Astrocyte of the spinal cord (primary cell): ENCODE measurements at places on chromosomes 7 and 10.

DNA sequence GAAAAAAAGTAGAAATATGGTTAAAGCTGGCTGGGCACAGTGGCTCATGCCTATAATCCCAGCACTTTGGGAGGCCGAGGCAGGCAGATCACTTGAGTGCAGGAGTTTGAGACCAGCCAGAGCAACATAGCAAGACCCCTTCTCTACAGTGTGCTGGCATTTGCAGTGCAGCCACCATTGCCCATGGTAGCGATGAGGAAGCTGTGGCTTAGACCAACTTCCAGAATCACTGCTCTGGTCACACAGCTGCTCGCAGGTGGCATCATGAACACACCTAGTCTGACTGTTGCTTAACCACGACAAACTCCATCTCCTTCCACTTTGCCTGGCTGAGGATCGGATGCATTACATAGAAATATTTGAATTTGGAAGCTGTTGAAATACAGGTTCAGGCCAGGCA lies 137.1 kb downstream of the CUX1 start:
- no peak for DNase-seq

DNA sequence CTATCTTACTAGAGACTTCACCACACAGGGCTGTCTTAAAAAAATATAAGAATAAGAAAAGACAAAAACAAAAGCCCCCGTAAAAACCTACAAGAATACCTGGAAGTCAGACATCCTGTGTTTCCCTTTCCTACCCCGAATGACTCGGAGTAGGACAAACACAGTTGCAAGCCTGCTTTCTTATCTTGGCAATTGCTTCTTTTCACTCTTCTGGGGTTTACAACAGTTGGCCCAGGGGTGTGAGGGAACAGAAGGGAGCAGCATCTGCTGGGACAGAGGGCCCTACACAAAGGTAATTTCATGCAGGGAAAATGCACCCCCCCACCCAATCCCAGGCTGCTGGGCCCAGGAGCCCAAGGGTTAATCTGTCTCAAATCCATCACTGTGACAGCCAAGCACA lies 220.6 kb downstream of the ARHGAP12 start:
- DNase-seq, result no peak

DNA sequence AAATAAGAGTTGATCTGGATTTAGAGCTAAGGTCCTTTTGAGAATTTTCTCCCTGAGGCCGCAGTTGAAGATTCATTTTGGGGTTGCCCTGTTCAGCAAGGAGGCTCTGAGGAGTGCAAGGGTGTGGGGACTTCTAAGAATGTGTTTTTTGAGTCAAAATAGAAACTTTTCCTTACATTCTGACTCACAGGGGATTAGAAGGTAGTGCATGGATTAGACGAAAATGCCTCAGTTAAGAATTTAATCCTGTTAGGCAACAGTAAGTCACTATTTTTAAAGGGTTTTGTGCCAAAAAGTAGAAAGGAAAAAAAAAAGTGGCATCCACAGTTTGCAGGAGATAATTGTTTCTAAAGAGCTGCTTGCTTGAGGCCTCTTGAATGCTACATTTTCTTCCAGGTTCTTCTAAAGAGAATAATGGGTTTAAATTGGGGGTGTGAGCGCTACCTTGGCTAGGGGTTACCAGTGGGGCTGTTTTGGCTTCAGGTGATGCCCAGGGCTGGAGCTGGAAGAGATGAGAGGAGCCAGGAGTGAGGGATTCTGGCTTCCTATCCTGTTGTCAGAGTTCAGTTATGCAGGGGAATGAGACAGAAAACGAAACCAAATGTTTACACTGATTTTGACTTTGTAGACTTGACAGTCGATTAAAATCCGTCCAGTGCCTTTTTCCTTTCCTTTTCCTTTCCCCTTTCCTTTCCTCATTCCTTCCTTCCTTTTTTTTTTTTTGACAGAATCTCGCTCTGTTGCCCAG lies 52.9 kb downstream of the BAMBI start:
- no peak for DNase-seq

DNA sequence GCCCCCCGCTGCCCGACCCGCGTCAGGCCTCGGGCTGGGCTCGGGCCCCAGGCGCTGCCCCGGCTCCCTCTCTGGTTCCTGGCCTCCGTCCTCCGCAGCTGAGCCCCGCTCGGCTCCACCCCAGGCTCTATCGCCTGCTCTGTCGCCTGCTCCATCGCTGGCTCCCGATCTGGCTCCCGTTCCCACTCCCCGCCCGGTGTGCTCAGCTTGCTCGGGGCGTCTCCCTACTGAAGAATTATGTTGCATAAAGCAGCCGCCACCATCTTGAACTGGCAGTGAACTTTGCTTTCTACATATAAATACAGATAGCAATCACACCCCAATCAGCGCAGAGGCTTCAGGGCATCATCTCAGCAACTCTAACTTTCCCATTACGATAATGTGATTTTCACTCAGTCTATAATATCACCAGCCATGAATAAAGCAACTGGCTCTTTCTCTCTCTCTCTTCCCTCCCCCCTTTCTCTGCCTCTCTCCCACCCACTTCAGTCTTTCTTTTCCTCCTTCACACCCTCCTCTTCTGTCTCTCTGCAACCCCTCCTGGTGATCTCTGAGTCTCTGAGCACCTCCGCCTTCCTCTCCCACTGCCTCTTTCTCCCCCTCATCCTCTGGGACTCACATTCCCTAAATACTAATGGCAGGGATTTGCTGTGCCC lies 43.3 kb upstream of the BTRC start:
- no peak for DNase-seq

- no peak for DNase-seq
Measured at GRCh38 chr10:114603303-114603702, 54.8 kb downstream of the ABLIM1 start.

GRCh38 chr7:133024596-133024995 lies 57.3 kb downstream of the CHCHD3 start:
- DNase-seq, result no peak

DNA sequence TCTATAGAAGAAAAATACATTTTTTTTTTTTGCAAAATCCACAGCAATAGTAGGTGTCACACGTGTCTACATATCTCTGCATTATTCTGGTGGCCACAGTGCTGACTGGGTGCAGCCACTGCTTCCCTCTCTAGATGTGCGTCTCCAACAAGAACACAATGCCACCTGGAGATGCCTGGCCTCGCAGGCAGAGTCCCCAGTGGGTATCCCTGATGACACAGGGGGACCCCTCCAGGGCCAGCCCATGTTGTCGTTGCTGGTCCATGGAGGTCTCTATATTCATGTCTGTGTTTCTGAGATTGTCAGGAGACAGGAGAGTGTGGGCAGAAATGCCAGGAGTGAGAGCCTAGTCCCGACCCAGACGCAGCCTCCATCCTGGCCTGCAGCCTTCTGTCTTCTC lies 345.9 kb upstream of the SHH start:
- DNase-seq, result no peak

DNA sequence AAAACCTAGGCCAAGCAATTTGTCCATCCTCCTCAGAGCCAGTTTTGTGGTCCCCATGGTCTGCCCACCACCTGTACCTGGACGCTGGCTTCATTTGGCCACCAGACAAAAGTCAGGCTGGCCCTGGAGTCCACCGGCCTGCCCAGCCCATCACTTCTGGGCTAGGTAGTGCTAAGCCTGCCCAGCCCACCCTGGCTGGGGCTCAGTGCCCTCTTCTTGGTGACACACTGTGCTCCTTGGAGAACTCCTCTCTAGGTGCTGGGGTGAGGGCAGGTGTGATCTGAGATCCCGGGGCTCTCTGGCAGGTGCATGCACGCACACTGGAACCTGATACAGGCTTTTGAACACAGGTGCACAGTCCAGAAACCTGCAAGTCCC lies 1.1 kb downstream of the AIFM2 start:
- no peak for DNase-seq

- no peak for DNase-seq
Measured at GRCh38 chr7:1246871-1247526, 14.3 kb downstream of the UNCX start.
